ENCODE measurements at places on chromosomes 3 and 15.

DNA sequence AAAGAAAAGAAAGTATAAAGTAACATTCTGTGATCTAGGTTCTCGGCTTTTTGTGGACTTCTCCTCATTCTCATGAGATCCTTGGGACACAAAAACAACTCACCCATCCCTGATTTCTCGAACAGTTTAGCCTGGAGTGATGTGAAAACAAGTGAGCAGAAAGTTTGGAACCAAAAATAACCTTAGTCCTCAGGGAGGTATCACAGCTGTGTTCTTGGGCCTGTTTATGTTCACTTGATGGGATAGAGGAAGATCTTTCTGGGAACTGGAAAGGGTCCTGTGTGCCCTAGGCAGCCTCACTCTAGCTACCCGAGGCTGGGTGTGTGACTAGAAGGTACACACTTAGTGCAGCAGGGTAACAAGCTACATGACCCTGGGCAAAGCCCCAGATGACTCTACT, 308.8 kb upstream of the PDZRN3 start:
- DNase-seq, result no peak

- DNase-seq, result no peak
Measured at GRCh38 chr3:104648823-104649222, 717.9 kb upstream of the ALCAM start.

DNA sequence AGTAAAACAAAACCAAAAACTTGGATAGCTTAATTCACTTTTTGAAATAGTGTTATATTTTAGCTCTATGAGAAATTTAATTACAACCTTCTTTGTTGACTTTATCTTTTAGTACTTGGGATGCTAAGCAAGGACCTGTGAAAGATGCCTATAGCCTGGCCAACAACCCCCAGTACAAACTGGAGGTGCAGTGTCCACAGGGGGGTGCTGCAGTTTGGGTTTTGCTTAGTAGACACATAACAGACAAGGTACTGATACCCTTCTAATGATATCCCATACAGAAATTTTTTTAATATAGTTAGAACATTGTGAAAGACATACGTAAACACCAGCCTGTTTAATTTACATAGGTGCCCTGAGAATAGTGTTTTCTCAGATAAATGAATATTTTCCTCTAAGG, 35.3 kb downstream of the CAPN7 start:
- no peak for DNase-seq

DNA sequence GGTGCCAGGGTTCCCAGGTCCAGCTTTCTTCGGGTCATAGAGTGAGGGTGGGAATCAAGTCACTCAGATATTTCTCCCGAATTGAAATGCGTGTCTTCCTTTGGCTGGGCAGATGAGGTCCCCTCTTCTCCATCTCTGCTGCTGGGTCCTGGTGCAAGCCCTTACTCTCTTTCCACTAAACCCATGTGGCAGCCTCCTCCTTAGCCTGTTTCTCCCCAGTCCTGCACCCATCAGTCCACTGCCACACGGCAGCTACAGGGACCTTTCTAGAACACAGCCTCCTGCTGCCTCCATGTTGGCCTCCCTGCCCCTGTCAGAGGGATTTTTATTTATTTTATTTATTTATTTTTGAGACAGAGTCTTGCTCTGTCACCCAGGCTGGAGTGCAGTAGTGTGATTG, 237.4 kb upstream of the CTDSPL start:
- no peak for DNase-seq

DNA sequence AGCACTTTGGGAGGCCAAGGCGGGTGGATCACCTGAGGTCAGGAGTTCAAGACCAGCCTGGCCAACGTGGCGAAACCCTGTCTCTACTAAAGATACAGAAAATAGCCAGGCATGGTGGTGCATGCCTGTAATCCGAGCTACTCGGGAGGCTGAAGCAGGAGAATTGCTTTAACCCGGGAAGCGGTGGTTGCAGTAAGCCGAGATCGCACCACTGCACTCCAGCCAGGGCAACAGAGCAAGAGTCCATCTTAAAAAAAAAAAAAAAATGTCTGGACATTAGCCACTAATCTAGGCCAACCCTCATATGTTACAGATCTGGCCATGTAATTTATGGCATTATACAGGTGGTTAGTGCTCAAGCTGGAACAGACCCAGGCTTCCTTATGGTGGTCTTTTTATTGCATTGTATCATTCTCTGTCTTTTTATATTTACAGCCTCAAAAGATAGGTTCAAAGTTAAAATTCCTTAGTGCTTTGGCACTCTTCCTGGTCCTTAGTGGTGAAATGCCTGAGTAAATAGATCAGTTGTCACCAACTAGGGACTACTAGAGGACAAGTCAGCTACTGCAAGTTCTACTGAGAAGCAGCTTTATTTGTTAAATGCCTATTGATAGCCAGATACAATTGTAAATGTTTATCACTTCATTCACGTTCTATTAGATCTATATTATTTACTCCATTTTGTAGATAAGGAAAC, 16.0 kb downstream of the STARD9 start:
- no peak for DNase-seq

GRCh38 chr15:66675446-66675845, 26.6 kb upstream of the SMAD6 start:
- no peak for DNase-seq

- peak; percentile 47 for DNase-seq
Measured at GRCh38 chr15:97023488-97023844, 693.0 kb downstream of the NR2F2 start.

DNA sequence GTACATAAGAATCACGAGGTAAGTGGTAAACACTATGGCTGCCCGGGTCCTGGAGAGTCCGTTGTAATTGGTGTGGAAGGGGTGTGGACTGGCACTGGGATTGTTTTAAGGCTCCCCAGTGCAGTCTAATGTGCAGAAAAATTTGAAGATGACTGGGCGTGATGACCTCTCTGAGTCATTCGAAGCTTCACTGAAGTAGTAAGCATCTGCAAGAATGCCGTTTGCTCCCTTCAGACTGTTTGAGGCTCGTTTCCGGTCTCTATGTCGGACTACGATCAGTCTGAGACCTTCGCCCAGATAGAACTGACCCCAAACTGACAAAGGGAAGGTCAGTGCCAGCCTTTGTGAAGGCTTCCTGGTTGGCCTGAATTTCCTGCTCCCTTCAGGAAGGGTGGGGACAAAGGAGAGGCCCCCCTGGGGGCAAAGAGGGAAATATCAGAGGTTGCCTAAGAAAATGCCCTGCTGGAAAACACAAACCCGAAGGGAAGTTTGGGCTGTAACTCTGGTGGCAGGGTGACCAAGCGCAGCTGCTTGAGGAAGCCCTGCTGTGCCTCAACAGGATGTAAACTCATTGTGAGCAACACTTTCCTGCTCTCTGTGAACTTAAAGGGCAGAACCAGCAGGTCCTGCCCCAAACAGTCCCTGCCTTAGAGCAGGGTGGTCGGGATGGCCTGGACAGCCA, 34.6 kb downstream of the BTD start:
- DNase-seq, result peak; percentile 9

GRCh38 chr15:60906146-60906674, 322.9 kb downstream of the RORA start:
- DNase-seq, result no peak
